ENCODE measurements at places on chromosomes 12 and 14. TPM values are rescaled to one million over a fixed set of nuclear protein-coding genes. Genes with fewer than 3 reads are reported as not detected.

The RNASE3 gene
- not detected for total RNA-seq

The HELB gene
- total RNA-seq = 1.1 TPM

The PAH gene
- not detected for total RNA-seq

The CCDC184 gene
- 1.8 TPM for total RNA-seq

The SRRM4 gene
- not detected for total RNA-seq

The PROX2 gene
- total RNA-seq = not detected

The BCL11B gene
- total RNA-seq = not detected

The DTX3 gene
- total RNA-seq = 5.3 TPM

The SLC35E3 gene
- 2.2 TPM for total RNA-seq

The IFNG-AS1 gene
- not detected for total RNA-seq

The RD3L gene
- not detected for total RNA-seq

The TAS2R13 gene
- total RNA-seq = not detected
